Activated CD4-positive, alpha-beta T cell treated with anti-CD3 and anti-CD28 coated beads for 1 hour (primary cell): ENCODE measurements at places on chromosomes 16 and 17.

DNA sequence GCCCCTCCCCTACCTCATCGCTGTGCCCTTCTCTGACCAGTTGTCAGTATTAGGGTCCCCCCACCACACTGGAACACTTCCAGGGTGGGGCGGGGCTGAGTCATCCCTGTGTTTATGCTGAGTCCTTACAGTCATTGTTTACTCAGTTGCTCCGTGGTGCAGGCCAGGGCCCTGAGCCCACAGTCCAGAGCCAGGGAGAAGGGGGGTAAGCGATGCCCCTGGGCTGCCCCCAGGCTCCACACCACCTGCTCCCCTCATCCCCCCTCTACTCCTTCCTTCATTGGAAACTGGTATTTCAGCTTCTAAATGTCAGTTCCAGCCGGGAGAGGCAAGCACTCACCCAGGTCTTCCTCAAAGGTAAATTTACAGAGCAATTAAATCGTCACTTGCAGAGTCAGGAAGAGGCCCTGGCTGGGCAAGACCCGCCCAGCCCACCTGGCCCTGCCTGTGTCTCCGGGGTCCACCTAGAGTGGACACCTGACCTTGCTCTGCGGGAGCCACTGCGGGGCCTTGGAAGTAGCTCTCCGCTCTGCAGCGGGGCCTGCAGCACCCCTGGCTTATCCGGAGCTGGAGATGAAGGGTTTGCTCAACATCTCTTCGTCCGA lies 4.8 kb downstream of the ATP2A3 start:
- no peak for DNase-seq

DNA sequence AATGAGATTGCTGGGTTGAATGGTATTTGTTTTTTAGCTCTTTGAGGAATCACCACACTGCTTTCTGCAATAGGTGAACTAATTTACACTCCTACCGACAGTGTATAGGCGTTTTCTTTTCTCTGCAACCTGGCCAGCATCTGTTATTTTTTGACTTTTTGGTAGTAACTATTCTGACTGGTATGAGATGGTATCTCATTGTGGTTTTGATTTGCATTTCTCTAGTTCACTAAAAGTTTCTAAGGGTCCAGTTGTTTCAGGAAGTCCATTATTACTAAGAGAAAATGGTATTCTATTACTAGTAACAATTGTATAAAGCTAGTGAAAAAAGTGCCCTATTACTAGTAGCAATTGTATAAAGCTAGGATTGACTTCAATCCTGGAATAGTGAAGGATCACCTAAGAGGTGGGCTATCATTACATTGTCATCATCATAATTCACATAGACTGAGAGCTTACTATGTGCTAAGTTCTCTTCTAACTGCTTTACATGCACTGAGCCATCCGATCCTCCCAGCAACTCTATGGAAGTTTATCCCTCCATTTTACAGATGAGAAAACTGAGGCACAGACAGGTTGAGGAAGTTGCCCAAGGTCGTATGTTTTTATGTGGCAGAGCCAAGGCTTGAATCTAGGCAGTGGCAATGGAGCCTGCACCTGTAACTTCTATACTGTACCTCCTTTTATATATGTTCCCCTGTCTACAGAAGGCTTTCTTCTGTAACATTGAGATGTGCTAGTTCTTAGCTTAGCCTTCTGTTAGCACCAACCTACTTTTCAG lies 13.4 kb upstream of the SMIM36 start:
- DNase-seq = no peak

DNA sequence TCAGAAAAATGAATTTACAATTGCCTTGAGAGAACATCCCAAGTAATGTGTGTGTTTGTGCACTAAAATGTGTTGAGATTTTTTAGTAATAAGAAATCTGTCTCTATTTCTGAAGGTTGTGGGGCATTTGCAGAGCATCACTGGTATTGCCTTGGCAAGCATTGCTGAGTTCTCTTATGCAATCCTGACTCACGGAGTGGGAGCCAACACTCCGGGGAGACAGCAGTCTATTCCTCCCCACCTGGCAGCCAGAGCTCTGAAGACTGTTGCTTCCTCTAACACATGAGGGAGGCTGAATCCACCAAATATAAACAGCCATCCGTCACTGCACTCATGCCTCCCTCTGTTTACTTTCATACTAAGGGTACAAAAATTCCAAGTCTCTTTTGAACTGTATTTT lies 10.6 kb downstream of the CNTD1 start:
- DNase-seq = no peak

DNA sequence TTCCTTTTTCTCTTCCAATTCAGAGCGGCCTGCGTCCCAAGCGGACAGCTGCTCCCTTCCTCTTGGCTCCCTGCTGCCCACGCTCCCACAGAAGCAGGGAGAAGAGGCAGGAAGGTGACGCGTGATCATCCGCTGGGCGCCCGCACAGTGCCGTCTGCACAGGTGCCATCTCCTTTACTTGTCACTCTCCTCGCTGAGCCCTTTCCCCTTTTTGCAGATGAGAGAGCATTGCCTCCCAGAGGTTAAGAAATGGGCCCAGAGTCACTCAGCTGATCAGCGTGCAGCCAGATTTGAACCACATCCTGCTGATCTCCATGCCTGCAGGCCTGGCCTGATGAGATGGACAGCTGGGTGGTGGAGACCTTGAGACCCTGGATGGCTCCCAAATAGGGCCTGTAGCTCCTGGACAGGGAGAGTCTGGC lies 299.8 kb downstream of the SEC14L1 start:
- no peak for DNase-seq

DNA sequence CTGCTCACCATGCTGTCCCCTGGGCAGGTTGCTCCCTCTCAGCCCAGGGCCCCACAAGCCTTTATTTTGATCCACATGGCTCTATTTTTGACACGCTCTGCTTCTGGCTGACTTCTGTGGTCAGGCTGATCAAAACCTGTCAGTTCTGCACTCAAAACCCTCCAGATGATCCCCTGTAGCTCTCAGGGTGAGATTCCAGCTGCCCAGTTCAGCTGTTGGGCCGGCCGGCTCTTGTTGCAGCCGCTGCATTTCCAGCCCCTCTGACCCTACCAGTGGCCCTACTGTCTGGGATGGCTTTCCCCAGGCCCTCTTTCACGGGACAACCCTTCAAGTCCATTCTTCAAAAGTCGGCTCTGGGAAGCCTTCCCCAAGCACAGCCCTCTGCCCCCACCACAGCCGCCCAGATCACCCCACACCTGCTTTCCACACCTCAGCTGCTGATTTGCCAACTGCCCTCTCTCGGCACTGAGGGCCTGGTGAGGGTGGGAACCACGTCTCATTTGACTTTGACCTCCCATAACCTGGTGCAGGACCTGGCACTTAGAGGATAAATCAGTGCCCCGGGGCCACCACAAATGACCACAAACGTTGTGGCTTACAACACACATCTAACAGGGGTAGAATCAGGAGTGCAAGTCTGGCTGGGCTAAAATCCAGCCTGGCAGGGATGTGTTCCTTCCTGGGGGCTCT lies 16.3 kb upstream of the CACNG4 start:
- no peak for DNase-seq

DNA sequence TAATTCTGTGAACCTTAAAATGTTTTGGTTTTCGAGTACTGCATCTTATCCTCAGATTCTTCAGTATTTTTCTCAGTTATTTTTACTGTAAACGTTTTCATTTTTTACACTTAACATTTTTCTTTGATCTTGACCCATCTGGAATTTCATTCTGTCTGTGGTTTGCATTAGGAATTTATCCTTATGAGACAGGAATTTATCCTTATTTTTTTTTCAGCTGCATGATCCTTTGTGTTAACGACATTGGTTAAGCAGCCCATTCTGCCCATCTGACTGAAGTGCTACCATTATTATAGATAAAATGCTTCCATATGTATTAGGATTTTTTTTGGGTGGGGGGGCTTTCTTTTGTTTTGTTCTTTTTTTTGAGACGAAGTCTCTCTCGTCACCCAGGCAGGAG lies 41.0 kb downstream of the SNX29 start:
- no peak for DNase-seq

GRCh38 chr17:59565959-59566324 lies 532 bp downstream of the DHX40 start:
- DNase-seq = peak; percentile 28

- DNase-seq = no peak
These were observed 16.6 kb downstream of the SMYD4 start for GRCh38 chr17:1813088-1813487.

DNA sequence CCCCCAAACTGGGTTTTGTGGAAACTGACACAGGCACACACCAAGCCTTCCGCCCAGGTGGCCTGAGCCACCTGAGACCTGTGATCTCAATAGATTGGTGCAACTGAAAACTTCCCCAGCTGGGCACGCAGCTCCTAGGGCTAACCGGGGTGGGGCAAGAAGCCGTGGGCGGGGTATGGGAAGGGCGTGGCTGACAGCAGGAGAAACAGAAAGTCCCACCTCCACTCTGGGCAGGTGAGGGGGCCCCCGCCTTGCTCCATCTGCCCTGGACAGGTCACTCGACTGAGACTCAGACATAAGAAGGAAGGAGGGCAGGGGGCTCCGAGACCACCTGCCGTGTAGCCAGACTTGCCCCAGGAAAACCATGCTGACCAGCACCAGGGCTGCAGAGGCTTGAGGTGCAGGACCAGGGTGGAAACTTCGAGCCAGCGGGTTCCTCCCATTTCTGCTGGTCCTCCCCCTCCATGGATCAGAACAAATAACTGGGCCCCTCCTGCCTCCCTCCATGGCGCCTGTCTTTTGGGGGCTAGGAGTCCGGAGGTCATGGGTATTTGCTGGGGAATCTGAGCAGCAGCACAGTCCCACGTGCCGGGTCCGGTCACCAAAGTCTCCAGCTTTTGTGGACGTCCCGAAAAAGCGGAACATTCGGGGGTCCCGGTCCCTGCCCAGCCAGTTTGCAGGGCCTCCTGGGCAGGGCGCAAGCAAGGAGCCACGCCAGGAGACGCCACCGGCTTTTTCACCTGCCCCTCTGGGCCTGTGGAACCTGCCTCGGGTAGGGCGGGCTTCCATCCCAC lies 1.3 kb downstream of the TIMP2 start:
- DNase-seq = peak; percentile 45

DNA sequence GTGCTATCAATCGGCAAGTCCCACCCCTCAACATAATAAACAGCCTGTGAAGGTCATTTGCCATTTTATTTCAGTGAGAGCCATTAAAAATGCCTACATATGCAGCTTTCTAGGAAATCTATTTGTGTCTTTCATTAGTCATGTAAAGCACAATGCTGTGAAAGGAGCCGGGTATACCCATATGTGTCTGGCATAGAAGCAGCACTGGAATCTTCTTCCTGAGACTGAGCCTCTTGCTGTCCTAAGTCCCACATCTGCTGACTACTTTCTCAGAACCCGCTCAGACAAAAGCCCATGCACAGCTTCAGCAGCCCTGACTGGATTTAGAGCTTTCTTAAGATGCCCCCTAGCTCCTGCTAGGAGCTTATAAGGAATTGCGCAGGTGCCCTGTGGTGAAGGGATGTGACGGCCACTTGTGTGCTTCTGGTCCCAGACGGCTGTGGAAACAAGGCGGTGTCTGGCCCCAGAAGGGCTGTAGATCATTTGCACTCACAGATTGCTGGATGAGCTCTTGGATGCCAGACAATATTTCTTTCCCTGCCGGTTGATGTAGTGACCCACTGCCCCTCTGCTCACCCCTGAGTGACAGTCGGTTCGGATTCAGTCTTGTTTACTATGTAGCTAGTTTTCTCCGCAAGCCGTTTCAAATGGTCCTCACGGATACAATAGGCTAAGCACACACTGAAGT lies 172.2 kb downstream of the ANKFN1 start:
- DNase-seq = no peak

GRCh38 chr17:78925234-78925633 lies at the start of gene TIMP2:
Gene TIMP2, minus strand, starts transcription at chr17:78925387. Its CDS starts 299 bp downstream, at chr17:78925088.
- peak; percentile 58 for DNase-seq

DNA sequence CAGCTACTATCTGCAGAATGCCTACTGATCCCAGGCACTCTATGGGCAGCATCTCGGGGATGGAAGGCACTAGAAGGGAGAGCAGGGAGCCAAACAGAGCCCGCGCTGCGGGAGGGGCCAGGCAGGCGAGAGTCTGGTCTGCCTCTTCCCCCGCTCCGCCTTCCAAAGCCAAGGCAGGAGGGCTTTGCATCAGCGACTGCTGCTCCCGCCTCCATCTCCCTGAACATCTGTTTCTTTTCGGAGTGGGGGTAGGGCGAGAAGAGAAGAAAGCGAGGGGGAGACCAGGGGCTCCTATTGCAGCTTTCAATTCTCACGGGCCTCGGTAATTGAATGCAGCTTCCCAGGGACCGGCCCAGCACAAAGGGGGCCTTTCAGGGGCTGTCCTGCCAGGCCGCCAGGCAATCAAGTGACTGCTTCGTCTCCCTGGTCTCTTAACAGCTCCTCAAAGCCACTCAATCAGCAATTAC lies 31.4 kb upstream of the CDC42EP4 start:
- no peak for DNase-seq

DNA sequence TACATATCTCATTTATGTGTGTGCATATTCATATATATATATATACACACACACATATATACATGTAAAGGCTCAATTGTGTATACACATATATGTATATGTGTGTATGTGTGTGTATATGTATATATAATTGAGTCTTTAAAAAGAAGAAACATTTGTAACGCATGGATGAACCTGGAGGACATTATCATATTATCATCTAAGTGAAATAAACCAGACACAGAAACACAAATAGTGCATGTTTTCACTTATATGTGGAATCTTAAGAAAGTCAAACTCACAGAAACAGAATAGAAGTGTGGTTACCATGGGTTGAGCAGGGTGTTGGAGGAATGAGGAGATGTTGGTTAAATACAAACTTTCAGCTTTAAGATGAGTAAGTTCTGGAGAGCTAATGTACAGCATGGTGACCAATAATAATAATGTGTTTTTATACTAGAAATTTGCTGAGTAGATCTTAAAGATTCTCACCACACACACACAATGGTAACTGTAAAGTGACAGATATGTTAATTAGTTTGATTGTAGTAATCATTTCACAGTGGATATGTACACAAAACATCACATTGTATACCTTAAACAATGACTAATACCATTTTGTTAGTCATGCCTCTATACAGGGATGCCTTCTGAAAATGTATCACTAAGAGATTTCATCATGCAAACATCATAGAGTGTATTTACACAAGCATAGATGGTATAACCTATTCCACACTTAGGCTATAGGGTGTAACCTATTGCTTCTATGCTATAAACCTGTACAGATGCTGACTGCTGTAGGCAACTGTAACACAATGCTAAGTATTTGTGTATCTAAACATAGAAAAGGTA lies 132.6 kb upstream of the CACNG5 start:
- DNase-seq = no peak

DNA sequence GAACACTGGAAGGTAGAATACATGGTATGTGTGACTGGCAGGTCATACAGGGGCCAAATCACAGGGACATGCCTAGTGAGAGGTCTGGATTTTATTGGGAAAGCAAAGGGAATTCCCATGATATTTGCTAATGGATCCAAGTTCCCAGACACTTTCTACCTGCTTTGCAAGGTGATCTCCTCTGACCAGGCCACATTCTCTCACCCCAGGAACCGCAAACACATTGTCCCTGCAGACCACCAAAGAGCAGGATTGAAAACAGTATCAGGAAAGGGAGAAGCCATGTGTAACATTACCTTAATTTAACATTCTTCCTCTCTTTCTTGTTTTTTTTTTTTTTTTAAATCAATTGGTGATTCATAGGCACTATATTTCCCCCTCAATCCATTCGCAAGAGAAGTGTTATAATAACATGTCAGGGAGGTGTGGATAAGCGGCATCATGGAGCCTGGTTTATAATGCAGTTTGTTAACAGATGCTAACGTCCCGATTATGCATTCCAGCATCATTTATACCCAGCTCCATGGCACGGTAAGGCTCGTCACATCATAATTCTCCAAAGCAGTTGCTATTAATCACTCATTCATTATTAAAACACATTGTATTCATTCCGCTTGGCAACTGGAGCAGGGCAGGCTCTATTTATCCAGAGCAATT lies 155.1 kb upstream of the CCL2 start:
- no peak for DNase-seq
